Activated naive CD8-positive, alpha-beta T cell treated with anti-CD3 and anti-CD28 coated beads, Interleukin-2, amount 50 U/mL, for 24 hours (primary cell): ENCODE measurements at places on chromosomes 5 and 9.

- no peak for DNase-seq
Measured at GRCh38 chr5:125186911-125187375, 440.5 kb upstream of the ZNF608 start.

- no peak for DNase-seq
Measured at GRCh38 chr9:37309136-37309535, 113.4 kb upstream of the GRHPR start.

- DNase-seq = no peak
Measured at GRCh38 chr5:147818290-147818689, 13.2 kb downstream of the SPINK1 start.

DNA sequence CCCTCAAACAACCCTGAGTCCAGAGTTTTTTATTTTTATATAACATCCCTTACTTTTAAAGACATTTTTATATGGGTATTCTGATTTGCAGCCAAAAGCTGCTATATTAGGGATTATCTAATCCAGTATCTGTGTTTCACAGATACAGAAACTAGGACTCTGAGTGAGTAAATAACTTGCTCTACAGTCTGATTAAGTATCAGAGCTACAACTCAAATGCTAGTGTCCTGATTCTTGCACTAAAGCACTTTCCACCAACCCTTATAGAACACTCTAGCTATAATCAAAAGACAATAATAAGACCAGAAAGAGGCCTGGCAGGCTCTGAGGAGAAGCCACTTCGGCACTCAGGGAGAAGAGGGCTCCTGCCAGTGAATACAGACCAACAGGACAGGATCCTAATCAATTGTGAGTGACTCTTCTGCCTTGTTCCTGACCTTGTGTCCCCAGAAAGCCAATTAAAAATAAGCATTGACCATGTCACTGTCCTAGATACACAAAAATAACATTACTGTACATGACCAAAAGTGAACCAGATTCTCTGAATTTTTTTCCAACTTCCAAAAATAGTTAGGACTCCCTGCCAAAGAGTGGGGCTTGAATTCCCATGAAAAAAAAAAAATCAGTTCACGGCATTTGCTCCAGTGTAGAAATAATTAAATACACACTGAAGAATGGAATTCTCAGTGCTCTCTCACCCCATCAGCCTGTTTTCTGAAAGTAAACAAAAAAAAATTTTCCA, 63.6 kb upstream of the MAP3K1 start:
- DNase-seq = no peak

GRCh38 chr5:139850423-139851016, 54.9 kb downstream of the PSD2 start:
- DNase-seq = no peak

DNA sequence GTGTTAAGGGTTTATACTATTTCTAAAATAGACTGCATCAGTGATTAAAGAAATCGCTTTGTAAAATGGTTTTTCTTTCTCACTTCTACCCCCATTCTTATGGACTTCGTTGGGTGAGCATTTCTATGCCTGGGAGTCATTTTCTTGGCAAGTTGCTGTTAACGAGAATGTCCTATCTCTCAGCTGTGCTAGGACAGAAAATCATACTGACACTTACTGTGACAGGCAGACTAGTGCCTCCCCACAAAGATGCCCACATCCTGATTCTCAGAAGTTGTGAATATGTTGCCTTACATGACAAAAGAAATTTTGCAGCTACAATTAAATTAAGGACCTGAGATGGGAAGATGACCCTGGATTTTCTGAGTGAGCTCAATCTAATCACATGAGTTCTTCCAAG, 65.1 kb upstream of the NMUR2 start:
- no peak for DNase-seq

GRCh38 chr5:21806943-21807342, 1046.2 kb downstream of the CDH12 start:
- no peak for DNase-seq

DNA sequence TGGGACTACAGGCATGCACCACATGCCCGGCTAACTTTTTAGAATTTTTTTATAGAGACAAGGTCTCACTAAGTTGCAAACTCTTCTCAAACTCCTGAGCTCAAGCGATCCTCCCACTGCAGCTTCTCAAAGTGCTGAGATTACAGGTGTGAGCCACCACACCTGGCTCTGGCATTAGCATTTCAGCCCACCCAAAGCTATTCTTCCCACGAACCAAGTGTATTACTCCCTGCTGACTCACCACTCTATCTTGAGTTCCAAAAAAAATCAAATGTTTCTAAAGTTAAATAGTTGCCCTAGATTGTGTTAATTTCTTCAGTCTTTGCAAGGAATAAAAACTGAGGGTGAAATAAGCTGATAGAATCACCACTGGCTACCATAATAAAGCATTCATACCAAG, 205.5 kb downstream of the ARRDC3 start:
- DNase-seq = no peak

DNA sequence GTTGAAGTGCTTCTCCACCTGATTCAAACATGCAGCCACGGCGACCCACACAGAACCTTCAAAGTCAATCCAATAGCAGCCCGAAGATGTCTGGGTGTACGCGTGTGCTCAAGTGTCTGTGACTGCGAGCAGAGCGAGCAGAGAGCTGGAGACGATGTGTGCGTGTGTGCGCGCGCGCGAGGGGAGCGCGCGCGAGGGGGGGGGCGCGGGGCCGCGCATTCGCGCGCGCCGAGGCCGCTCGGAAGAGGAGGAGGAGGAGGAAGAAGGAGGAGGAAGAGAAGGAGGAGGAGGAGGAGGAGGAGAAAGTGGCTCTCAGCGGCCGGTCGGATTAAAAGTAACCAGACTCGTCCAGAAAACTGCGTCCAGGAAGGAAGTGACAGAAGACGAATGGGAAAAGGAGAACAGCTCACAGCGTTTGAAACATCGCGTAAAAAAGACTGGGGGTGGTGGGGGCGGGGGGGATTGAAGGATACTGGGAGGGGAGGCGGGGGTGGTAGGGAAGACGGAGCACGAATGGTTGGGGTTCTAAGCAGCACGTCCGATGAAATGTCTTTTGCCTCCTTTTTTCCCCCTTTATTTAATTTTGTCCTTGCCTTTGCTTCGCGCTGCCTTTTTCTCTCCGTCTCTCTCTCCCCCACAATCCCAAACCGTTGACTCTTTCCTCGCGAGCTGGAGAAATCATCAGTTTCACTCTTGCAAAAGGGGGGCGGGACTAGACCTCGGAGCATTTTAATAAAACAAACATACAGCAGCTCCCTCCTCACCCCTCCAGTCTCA, at the start of gene MEF2C:
TSS of gene MEF2C (minus strand) at position 126 of the 777 bp plus-strand sequence. CDS start 59,396 bp downstream, outside the sequence.
- DNase-seq = peak; percentile 25

DNA sequence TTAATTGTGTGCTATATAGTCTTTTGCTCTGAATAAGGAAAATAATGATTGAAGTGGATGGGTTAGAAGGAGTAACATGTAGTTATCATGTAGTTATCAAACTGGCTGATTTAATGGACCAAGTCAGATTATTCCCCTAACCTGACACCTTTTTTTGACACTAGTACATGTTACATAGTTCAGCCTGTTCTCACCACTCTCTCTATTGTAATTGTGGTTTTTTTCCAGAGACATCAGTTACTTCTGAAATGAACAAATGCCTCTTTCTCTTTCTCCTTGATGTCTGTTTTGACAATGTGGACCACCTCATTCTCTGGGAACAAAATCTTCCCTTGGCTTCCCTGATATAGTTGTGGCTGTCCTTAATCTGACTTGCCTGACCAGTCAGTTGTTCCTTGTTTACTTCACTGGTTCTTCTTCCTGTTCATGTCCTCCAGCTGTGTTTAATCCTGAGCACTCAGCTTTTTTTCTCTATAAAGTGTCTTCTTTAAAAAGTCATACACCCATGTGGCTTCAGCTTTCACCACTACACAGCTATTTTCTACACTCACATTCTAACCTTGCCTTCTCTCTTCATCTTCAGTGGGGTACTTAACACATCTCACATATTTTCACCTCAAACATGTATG, 243.4 kb downstream of the ARRDC3 start:
- DNase-seq = no peak

GRCh38 chr5:93107805-93108520, 473.1 kb downstream of the NR2F1-AS1 start:
- no peak for DNase-seq

GRCh38 chr9:124790801-124791505, 14.0 kb downstream of the OLFML2A start:
- DNase-seq = no peak

DNA sequence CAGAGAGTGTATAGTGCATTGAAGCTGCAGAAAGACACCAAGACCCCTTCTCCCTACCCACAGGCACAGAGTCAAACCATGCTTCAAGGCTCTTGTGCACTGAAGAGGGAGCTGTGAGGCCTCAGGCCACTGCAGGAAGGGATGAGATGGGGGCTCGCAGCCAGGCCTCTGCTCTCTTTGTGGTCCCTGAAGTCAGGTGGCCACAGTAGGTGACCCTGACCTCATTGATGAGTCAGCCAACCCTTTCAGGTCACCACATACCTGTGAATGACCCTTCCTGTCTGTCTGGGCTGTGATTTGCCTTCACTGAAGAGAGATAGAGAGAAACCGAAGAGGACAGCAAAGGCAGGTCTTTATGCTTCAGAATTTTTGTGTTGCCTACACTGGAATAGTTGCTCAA, 372.1 kb downstream of the ACTL7B start:
- no peak for DNase-seq

DNA sequence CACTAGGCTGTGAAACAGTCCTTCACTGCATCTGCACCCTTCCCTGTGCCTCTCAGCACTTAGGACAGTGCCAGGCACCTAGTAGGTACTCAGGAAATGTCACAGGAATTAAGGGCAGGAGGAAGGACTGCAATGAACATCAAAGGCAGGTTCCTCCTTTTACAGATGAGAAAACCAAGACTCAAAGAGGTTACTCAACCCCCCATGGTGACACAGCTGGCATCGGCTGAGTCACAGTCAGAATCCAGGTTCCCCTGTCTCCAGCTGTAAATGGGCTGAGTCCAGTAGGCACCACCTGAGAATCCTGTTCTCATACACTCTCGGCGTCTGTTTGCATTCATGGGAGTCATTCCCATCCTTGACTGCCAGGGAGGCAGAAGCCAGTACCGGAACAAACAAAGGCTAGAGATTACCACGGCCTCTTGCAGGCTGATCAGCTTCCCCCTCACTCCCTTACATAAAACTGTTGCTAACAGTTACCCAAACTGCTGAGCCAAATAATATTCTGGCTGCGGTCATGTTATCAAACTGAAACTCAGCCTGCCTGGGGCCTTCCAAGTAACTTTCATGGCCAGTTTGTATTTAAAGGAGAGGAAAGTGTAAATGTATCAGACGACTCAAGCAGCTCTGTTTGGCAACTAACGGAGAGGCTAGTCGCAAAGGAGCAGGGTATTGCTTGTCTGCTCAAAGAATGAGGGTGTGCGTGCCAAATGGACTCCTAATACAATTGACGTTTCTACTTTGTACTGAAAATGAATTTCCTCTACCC, 201.7 kb downstream of the PAPPA start:
- no peak for DNase-seq

DNA sequence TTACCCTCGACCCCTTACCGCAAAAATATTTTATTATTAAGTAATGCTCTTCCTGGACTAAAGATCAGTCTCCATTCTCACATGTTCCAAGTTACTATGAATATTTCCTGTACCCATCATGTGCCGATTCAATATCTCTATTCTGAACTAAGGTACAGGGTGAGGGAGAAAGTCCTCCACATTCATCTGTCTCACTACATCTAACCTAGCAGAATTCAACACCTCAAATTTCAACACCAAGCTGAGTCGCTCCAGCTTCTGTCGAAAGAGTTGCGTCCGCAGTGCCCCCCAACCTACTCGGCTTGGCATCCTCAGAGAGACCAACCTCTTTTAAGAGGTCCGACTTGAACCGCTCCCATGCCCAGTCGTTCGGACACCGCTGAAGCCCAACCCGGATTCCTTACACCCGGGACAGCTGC, 1.0 kb downstream of the CERT1 start:
- DNase-seq = no peak

- DNase-seq = no peak
Measured at GRCh38 chr9:112135706-112136105, 39.4 kb downstream of the SUSD1 start.

- DNase-seq = no peak
Measured at GRCh38 chr5:64108674-64109073, 57.0 kb upstream of the RNF180 start.

- peak; percentile 5 for DNase-seq
Measured at GRCh38 chr9:108125625-108126024, 636.1 kb upstream of the KLF4 start.

DNA sequence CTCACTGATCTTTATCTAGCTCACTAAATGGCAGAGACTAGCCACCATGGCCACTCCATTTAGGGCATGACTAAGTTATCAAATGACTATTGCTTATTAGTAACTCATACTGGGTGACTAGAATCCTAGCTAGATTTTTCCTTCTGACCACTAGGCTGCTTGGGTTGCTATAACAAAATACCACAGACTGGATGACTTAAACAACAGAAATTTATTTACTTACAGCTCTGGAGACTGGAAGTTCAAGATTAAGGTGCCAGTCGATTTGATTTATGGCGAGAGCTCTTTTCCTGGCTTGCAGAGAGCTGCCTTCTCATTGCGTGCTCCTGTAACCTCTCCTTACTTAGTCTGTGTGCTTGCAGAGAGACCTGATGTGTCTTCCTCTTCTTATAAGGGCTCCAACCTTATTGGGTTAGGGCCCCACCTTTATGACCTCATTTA, 55.0 kb upstream of the APC start:
- no peak for DNase-seq

GRCh38 chr5:116531117-116531516, 43.5 kb downstream of the SEMA6A start:
- no peak for DNase-seq

GRCh38 chr9:106889061-106889590, 26.2 kb downstream of the ZNF462 start:
- DNase-seq = no peak

GRCh38 chr5:143209881-143210395, 193.5 kb downstream of the NR3C1 start:
- DNase-seq = no peak

GRCh38 chr9:19470981-19471650, 62.3 kb downstream of the ACER2 start:
- no peak for DNase-seq

GRCh38 chr5:124161266-124161665, 585.2 kb downstream of the ZNF608 start:
- DNase-seq = no peak

DNA sequence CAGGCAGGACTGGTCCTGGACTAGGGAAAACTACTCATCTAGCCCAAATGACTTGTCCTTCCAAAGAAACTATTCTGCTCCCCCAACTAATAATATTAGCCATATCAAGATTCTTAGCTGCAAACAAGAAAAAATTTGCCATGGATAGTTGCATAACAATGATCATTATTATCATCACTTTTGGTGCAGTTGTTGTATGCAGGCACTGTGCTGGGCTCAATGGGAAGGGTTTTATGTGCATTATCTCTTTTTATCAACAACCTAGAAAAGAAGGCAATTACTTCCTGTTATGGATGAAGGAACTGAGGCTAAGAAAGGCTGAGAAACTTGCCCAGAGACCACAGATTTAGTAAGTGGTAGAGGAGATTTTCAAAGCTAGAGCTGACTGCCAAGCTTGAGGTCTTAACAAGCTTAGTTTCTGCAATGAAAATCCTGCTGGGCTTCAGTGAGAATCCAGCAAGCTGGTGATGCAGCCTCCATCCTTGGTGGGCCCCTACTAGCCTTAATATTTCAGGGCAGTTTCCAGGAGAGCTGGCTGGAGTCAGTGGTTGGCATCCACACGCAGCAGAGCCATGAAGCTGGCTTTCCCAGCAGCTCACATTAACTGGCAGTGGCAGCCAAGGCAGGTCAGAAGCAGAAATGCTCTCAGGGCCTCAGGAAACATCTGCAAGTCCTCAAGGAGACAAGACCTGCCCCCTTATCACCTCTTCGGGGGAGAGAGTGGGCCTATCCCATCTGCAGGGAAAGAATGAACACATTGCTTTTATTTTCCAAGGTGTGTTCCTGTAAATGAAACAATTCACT, 20.5 kb upstream of the MEGF9 start:
- DNase-seq = no peak
